ENCODE measurements at places on chromosomes 5 and 9.
A peak's percentile ranks its signal among the peaks of the same experiment; 100 is the strongest.

DNA sequence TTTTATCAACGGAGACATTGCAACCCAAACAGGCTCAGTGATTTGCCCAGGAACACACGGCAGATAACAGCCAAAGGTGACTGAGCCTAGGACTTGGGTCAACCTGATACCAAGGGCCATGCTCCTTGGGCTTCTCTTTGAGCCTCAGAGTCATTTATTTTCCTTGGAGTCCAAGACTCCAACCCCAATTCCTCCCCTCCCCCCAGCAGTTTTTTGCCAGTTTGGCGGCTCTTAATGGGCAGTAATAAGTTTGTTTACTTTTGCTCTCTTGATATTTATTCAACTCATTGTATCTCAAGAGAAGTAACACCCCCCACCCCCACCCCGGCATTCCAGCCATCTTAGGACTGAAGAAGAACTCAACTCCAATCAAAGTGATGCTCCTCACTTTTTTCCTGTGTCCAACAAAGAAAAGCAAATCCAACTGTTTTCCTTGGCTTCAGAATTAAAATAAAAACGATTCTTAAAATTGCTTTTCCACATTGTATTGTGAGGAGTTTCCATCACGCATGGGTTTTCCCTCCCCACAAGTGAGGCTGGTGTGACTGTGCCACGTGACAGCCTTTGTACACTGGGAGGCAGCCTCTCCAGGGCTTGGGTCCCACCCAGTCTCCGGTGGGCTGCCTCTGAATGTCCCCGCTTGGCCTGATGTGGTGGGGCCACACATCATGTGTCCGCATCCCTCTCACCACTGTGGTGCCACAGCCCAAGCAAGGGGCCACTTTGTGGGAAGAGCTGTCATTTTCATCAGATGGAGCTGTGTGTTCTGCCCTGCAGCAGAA lies 9.1 kb downstream of the ANGPTL2 start:
- DNase-seq: no peak

DNA sequence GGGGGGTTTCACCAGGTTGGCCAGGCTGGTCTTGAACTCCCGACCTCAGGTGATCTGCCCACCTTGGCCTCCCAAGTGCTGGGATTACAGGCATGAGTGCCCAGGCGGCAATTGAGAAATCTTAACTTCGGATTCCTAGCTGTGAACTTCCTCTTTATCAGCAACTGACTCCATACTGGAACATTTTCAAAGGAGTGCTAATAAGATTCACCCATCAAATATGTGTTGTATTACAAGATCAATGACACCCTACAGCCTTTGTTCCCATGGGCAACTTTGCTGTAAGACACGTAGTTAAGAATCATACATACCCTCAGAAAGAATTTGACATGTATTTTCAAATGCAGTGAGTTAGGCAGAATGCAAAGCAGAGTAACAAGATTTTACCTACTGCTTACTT lies 23.1 kb upstream of the ACOT12 start:
- no peak for DNase-seq

GRCh38 chr9:27584931-27585330 lies 11.7 kb upstream of the C9orf72 start:
- DNase-seq: no peak

GRCh38 chr5:152900332-152900731 lies 495.3 kb upstream of the NMUR2 start:
- DNase-seq: no peak

DNA sequence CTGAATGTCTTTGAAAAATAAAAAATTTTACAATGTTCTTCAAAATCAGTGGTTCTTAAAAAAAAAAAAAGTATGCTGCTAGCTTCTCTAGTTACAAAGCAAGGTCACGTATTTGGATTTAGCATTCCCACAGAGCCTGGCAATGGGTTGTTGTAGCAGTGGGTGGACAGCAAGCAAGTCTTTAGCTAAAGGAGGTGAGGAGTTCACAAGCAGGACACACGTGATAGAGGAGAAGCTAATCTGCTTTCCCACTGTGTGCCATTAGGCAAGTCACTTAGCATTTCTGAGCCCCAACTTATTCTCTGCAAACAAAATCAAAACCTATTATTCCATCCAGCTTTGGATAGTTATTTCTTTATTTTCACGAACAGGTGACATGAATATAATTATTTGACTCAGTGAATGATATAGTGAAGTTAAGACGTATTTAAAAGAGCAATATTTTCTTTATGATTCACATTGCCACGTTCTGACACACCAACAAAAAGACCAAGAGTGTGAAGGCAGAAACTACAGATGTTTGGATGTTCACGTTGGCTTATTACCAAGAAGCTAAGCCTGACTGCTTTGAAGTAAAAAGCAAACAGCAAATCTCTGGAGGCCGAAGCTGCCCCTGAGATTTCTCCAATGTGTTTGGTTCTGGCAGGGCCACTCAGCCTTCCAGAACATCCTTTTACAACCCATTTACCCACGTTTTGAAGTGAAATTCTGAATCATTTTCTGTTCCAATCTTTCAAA lies 612.1 kb upstream of the CDH6 start:
- no peak for DNase-seq

- DNase-seq: no peak
These were observed 166.0 kb downstream of the SPATA31D1 start for GRCh38 chr9:82154573-82154972.

- DNase-seq: no peak
These were observed 98.3 kb upstream of the PRRC1 start for GRCh38 chr5:127418974-127419682.

DNA sequence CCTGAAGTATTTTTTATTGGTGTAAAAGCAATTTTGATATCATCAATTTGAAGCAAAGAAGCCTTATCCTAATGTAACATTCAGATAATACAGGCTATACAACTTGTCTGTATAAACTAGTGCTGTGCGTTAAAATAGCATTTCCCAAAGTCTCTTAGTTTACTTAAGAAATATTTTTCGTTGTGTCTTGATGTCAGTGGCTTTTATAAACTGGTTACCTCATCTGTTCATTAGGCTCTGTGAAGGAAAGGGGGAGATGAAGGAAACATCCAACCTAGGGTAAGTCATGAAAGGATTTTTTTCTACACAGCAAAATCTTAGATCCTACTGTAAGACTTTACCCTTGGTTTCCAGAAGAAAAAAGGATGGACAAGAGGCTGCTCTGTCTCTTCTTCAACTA lies 272.9 kb downstream of the PJA2 start:
- DNase-seq: no peak

DNA sequence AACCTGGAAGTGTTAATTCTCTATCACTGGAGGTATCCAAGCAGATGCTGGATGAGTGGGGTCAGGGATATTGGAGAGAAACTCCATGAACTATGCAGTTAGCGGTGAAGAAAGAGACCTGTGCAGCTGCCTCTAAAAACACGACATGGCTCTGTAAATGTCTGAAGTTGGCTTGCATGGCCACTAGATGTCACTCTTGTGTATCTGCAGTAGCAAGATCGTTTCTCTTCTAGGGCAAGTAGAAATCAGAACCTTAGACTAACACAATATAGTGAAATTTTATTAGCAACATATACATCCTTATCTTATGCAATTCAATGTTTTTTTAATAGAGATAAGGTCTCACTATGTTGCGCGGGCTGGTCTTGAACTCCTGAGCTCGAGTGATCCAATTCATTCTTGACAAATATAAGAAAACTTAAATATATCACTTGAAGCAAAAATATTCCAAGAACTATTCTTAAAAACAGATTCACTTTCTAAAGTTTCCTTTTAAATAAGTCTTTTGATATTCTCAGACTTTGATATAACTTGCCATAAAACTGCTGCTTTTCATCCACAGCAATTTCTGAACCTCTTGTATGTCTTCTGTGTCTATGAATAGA lies 2.9 kb downstream of the OR2S2 start:
- DNase-seq: peak; percentile 84

- peak; percentile 71 for DNase-seq
These were observed 5.1 kb upstream of the CAST start for GRCh38 chr5:96657068-96657467.

GRCh38 chr5:57889558-57889957 lies 406.9 kb upstream of the ACTBL2 start:
- DNase-seq: peak; percentile 51

GRCh38 chr5:14213813-14214585 lies 70.9 kb downstream of the TRIO start:
- no peak for DNase-seq

DNA sequence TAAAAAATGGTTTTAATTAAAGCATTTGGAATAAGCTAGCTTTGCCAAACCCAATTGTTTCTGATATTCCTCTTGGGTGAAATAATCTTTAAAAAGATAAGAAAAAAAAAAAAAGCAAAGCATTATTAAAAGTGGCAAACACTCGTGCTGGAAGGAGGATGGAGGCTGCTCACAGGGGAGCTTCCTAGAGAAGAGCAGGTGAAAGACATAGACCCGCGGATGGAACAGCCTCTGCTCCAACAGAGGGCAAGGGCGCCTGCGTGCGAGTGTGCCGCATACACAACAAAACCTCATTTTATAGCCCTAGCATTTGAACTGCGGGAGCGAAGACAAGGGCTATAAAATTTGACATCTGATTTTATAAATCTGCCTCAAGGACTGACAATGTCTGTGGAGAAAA lies 33.4 kb upstream of the SLC25A51 start:
- no peak for DNase-seq

DNA sequence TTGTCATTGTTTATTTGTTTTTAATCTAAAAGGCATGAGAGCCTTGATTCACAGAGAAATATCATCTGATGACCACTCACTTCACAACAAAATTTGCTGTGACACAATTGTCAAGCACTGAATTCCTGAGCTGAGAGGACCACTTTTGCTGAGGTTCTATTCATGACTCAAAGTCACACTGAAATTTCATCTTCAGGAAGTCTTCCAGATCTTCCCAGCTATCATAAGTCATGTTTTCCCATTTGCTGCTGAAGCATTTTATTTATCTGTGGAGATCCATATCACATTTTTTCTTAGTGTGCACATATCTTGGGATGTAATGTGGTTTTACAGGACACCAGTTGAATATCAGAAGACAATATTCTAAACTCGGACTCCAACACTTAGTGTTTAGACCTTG lies 255.1 kb upstream of the TRIM32 start:
- no peak for DNase-seq

Data from kidney capillary endothelial cell (primary cell).